ENCODE measurements at places on chromosomes 4 and X.

GRCh38 chr4:3675251-3676115, 90.7 kb upstream of the ADRA2C start:
- DNase-seq, result no peak

DNA sequence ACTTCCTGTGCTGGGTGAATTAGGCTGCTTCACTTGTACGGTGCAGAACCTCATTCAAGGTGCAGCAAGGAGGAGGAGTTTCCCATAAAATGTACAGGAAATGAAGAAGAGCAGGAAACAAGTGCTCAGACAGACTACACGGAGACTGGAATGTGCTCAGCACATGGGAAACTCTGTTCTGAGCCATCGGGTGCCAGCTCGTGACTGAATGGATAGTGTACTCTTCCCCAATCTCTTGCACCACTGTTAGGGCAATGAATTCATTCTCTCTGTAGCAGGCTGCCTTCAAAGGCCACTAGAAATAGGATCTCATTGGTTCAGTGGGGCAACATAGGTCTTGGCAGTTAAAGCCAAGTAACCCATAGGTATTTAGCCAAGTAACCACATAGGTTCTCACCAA, 200.0 kb upstream of the LDB2 start:
- DNase-seq, result no peak

DNA sequence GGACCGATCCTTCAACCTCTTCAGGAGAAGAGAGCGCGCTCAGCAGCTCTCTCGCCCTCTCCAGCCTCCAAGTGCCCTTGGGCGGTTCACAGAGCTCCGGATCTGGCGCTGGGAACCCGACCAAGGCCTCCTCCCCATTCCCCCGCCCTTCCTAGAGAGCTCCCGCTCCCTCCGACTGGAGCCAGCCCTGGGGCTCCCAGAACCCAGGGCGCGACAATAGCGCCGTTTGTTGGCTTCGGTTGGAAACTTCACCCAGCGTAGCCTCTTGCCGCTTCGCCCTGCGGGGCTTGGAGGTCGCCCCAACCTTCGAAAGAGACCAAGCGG, 3.1 kb upstream of the SOX3 start:
- DNase-seq, result no peak

GRCh38 chr4:180449395-180449956, 1793.7 kb upstream of the TENM3 start:
- no peak for DNase-seq

- no peak for DNase-seq
Measured at GRCh38 chr4:108060164-108060563, 70.5 kb downstream of the HADH start.

- DNase-seq, result no peak
Measured at GRCh38 chr4:14545163-14545562, 457.1 kb upstream of the CPEB2 start.
